ENCODE measurements at places on chromosomes 4 and X.
A peak's percentile ranks its signal among the peaks of the same experiment; 100 is the strongest.

DNA sequence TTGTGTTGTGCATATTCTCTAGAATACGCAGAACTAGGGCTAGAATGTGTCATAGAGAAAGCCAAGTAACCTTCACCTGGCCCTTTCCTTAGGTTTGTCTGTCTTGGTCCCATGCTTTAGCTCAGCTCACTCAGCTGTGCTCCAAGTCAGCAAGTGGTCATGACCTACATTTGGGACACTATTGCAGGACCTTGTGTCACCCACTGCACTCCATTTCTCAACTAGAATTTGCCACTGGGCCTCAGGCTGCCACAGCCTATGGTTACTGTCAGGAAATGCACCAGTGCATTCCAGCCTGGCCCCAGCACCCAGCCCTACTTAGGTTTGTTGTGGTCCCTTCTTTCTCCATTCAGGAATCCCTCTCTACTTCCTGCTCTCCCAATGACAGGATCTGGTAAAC lies 7.7 kb upstream of the FGG start:
- no peak for DNase-seq

DNA sequence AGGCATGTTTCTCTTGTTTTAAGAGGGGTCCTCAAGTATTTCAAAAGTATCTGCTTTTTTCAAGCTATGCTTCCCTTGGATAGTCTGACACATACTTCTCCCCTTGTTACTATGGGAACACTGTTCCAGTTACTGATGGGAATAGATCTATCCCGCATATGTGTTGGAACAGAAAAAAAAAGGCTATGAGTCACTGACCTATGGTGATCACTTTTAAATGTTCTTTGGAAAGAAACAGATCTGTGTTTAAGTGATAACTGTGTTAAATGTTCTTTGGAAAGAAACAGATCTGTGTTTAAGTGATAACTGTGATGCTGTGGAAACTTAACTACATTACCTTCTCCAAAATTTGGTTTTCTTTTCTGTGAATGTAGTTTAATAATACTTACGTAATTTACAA lies 303.2 kb downstream of the TEX13C start:
- DNase-seq, result no peak

DNA sequence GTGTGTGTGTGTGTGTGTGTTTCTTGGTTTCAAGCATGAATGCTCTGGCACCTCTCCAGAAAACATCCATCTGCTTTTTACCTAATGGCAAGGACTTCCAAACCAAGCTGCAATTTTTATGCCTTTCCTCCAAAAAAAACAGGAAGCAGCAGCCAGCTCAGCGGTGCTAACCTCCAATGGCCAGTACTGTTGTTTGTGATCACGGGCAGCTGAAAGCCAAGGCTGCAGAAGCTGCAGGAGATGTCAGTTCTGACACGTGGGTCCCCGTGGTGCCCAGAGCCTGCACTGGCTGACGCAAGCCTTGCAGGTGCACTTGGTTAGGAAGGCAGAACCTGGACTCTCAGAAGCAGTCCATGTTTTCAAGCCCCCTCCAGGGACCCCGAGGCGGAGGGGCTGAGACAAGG lies 313.6 kb upstream of the DDX53 start:
- DNase-seq, result no peak

- no peak for DNase-seq
These were observed 25.2 kb downstream of the BMX start for GRCh38 chrX:15525664-15526416.

GRCh38 chrX:67784712-67785111 lies 240.9 kb downstream of the AR start:
- DNase-seq, result no peak

- DNase-seq, result peak; percentile 27
These were observed 306.7 kb upstream of the MAOA start for GRCh38 chrX:43349363-43349762.
